ENCODE measurements at places on chromosomes 12 and 14. TPM values are rescaled to one million over a fixed set of nuclear protein-coding genes. Genes with fewer than 3 reads are reported as not detected.

DNA sequence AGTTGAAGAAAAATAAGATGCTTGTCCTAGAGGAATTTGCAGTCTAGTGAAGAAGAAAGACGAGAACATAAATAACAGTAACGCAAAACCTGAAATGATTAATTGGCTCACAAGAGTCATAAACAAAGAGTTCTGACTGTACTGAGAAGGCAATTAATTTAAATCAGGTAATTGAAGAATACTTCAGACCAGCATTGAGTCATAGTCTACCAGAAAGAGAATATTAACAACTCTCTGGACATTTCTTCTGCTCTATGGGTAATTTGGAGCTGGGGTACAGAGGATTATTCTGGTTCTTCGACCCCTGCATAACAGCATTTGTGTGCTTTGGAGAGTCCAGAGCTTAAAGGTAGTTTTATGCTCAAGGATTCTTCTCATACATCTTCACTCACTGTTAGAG, 390.3 kb upstream of the DCN start:
- DNase-seq = no peak

DNA sequence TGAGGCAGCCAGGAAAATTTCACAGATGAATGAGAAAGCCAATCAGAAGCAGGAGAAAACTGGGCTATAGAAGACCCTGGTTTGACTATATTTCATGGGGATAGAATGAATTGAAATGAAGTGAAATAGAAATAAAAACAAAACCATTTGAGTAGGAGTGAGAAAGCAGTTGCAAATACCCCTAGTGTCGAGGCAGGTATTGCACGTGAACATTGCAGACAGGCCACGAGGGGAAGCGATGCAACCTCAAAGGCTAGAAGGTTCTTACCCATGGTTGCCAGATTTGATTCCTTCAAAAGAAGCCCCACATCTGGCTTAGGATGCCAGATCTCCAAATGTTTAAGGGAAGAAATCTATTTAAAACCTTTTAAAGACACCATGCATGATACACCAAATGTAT, 648.9 kb downstream of the VRK1 start:
- DNase-seq = no peak

GRCh38 chr14:95173518-95173917, 16.2 kb upstream of the DICER1 start:
- DNase-seq = peak; percentile 67

GRCh38 chr12:52360663-52361271, 6.5 kb downstream of the KRT85 start:
- DNase-seq = no peak

DNA sequence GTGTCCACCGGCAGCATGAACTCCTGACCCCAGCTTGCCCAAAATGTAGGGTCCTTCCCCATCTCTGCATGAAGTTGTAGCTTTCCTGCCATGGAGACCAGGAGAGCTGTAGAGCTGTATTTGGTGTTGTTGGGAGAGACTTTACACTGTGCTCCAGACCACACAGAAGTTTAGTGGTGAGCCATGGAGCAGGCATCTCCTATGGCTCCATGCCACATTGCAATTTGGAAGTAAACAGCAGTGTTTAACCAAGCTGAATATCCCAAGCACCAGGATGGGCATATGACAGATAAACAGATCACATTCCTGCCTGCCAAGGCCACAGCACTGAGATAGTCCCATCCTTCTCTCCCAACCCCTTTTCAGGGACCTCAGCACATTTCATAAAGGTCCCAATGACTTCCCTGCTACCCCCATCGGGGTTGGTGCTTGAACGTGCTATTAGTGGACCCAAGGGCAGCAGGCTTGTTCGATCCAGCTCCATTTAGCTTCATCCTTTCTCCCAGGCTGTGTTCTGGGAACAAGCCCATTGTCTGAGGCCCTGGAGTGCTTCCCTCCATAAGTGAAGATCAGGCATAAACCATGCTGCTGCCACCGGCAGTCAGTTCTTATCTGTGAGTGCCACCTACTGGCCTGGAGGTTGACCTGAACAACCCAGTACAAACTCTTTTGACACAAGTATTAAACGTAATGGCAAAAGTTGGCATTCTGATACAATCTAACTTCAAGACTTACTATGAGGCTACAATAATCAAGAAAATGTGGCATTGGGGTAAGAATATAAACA, 172.3 kb upstream of the ATXN7L3B start:
- DNase-seq = no peak

- DNase-seq = peak; percentile 79
Measured at GRCh38 chr12:89525305-89525823, 483 bp downstream of the POC1B start.

DNA sequence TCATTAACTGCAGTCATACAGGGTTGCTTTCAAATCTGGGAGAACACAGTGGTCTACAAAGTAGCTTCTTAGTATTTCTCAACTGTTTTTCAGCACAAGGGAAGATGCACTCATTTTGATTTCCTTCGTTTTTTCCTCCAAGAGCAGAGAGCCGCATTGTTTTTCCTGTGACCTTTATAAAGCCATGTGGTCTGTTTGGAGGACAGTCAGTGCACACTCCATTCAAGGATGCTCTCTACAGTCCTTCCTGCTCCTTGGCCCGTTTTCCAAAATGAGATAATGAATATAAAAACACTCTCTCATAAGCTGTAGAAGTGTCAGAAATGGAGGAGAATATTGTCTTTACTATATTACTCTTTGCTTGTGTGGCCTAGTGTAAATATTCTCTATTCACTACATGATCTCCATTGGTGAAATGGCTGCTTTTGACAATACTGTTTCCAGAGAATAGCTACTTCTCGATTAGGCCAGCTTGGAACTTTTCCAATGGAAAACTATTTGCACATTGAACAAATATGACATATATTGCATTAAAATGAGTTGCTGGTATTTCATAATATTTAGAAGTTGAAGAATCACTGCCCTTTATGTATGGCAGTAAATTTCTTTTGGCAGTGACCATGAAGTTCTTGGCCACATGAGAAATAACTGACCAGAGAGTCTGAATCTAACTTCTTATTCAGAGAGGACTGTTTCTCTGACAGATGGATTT, 393.1 kb upstream of the RGS6 start:
- no peak for DNase-seq

LRFN5 gene
- 2.3 TPM for polyA plus RNA-seq

LTA4H gene
- polyA plus RNA-seq = 218 TPM

TGFB3 gene
- 21.1 TPM for polyA plus RNA-seq

SRGAP1 gene
- polyA plus RNA-seq = 8.6 TPM

E2F7 gene
- 3.7 TPM for polyA plus RNA-seq
